ENCODE measurements at places on chromosomes 7 and 10. TPM values are rescaled to one million over a fixed set of nuclear protein-coding genes. Genes with fewer than 3 reads are reported as not detected.

Gene AGR2
- total RNA-seq = not detected

DNA sequence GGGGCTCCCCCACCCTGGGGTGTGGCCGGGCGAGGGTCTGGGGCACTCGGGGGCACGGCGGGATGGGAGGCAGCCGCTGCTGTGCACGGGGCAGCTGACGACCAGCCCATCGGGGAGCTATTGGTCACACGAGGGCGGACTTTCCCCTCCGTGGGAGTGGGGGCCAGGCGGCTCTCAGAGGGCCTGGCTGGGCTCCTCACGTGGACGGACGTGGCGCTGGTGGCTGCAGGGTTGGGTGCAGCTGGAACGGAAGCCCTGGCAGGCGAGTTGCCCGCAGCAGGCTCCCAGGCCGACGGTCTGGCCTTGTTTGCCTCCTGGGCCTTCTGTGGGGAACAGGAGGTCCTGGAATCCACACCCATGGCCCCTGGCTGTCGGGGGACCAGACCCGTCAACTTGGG is 14.3 kb downstream of the MICALL2 start:
- DNase-seq = no peak
- no peak overlapping the region for H3K4me3 ChIP-seq
- H3K27ac ChIP-seq = no peak overlapping the region
- no peaks in the 10 kb centered on the region for H3K27me3 ChIP-seq

Gene STEAP1B
- 1.2 TPM for total RNA-seq

GRCh38 chr10:66951896-66952295 is 26.1 kb downstream of the LRRTM3 start:
- H3K4me3 ChIP-seq = no peak overlapping the region
- no peaks in the 10 kb centered on the region for H3K27me3 ChIP-seq
- DNase-seq = no peak
- H3K36me3 ChIP-seq = no peaks in the 10 kb centered on the region
- H3K27ac ChIP-seq = no peak overlapping the region

Gene TBRG4
- 123 TPM for total RNA-seq

DNA sequence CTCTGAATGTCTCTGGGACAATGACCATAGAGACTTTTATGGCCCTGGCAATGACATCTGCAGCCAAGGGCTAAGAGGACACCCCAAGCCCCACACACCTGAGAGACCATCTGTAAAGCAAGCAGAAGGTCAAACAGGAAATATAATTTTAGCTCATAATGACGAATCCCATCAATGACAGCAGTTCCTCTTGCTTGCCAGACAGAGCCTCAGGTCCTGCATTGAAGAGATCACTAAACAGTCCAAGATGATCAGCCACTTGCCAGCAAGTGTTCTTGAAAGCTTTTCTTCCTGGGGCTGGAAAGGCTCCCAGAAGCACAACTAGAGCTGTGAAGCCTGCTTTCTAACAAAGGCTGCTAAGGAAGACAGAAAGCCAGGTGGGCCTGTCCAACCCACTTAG is 993.7 kb upstream of the AUTS2 start:
- peaks cover 6% of the 10 kb centered on the region for H3K36me3 ChIP-seq
- H3K4me1 ChIP-seq = no peaks in the 10 kb centered on the region
- no peak overlapping the region for H3K27ac ChIP-seq

DNA sequence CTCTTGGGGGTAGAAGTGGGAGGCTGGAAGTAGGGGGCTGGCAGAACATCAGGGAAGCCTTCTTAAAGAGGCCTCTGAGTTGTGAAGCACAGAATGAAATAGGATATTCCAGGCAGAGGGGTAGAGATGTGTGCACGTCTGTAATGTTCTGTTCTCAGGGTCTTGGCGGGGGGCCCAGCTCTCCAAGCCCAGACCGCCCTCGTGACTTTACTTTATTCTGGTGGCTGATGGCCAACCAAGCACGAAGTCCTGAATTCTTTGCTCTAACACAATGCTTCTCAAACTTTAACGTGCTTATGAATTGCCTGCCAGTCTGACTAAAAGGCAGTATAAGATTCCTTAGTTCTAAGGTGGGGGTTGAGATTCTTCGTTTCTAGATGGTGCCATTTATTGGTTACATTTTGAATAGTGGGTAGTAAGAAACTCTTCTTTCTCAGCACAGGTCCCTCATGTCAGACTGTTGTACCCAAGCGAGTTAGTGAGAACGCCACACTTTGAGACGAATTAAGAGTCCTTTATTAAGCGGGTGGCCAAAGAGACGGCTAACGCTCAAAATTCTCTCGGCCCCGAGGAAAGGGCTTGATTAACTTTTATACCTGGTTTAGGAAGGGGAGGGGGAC is 8.2 kb downstream of the PRXL2A start:
- H3K27ac ChIP-seq = no peak overlapping the region
- DNase-seq = no peak
- H3K36me3 ChIP-seq = no peaks in the 10 kb centered on the region
- no peaks in the 10 kb centered on the region for H3K27me3 ChIP-seq

DNA sequence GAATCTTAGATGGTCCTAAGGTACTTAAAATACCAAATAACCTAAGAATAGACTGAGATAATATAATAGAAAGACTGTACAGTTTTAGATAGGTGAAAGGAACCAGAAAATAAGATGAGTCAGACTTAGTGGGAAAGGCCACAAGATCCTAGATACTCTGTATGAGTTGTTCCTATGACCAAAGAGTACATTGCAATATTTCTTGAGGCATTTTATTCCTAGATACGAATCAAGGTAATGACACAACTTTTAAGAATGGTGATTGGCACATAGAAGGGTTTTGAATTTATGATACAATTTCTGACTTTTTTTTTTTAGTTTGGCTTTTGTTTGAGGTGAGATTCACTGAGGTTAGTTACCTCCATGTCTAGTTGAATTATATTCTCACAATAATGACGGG is 30.2 kb downstream of the MGAM start:
- no peak overlapping the region for H3K27ac ChIP-seq
- H3K27me3 ChIP-seq = no peaks in the 10 kb centered on the region
- no peak for DNase-seq
- H3K36me3 ChIP-seq = no peaks in the 10 kb centered on the region

Gene SSC4D
- total RNA-seq = 0.47 TPM

Gene OR2A42
- not detected for total RNA-seq

- H3K27me3 ChIP-seq = no peaks in the 10 kb centered on the region
- DNase-seq = no peak
- no peak overlapping the region for H3K27ac ChIP-seq
- H3K36me3 ChIP-seq = no peaks in the 10 kb centered on the region
These were observed 181.8 kb upstream of the CACNA2D1 start for GRCh38 chr7:82625377-82625776.

- DNase-seq = no peak
- no peak overlapping the region for H3K4me3 ChIP-seq
- no peak overlapping the region for H3K27ac ChIP-seq
These were observed 93.9 kb downstream of the PDGFA start for GRCh38 chr7:425794-426188.

DNA sequence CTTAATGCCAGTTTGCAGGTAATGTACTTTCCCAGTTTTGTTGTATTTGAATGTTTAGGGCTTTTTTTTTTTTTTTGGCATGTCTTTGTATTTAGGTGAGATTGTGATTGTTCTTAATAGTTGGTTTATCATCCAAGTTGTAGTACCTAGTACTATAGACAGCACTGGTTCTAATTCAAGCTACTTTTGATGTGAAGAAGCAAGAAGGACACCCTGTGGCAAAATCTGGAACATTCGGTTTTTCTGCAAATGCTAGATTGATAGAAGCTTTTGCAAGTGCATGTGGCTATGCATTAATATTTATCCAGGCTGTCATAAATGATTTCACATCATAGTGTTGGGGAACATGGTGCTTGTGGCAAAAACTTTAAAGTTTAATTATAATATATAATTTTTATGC is 248.9 kb downstream of the FOXP2 start:
- no peak overlapping the region for H3K4me3 ChIP-seq
- no peaks in the 10 kb centered on the region for H3K27me3 ChIP-seq
- no peaks in the 10 kb centered on the region for H3K36me3 ChIP-seq
- H3K4me1 ChIP-seq = no peaks in the 10 kb centered on the region

DNA sequence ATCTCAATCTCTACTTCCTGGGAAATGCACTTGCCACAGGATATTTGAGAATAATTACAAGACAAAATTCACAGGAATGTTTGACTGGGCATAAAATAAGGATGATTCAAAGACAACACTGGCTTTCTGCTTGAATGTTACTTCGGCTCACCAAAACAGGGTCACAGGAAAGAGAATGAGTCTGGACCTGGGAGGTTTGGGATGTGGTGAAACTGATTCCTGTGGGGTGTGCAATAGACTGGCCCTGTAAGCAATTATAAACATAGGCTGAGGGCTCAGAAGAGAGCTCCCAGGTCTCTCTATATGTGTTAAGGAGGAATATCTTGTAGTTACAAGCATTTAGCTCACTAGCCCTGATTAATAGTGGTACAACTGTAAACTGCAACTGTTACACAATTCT is 613.9 kb upstream of the CELF2 start:
- no peak overlapping the region for H3K27ac ChIP-seq
- H3K4me1 ChIP-seq = no peaks in the 10 kb centered on the region
- DNase-seq = no peak
- no peaks in the 10 kb centered on the region for H3K36me3 ChIP-seq
- no peaks in the 10 kb centered on the region for H3K27me3 ChIP-seq

DNA sequence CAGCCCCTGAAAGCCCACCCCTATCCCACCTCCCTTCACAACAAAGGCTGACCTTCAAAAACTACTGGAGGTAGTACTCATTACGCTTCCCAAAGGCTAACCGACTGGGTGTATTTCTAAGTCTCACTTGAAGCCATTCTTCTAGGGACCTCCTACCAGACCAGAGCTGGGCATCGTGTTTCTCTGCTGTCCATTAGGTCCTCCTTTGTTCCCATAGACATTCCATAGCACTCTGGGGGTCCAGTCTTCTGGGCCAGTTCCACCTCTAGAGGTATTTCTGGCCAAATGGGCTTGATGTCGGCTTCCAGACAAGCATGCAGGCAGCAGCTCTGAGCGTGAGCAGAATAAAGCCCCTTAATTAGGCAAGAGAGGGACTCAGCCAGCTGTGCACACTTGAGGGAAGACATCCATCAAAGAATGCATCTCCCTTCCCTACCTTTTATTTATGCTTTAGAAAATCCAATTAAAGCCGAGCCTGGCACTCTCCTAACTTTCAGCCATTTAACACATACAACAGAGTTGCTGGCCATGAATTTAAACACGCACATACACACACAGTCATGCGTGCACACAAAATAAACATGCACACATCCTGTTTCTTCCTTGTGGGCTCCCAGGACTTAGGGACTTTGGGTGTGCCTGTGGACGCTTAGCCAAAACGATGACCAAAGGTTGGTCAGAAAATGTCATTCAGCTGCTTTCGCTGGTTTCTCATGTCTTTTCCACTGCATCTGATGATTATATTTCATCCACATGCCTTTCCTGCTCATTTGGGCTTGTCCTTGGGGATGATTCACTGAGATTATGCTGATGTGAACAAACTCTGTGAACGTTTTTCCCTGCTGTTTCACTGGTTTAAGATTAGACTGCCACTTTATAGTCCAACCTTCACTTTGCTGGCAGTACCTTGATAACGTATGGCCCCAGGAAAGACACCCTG is 362.0 kb upstream of the NFE2L3 start:
- no peak for DNase-seq
- H3K27me3 ChIP-seq = peaks cover 37% of the 10 kb centered on the region
- H3K4me1 ChIP-seq = no peaks in the 10 kb centered on the region
- no peak overlapping the region for H3K27ac ChIP-seq
- H3K36me3 ChIP-seq = no peaks in the 10 kb centered on the region

GRCh38 chr7:137316648-137317353 is 26.7 kb downstream of the PTN start:
- H3K4me3 ChIP-seq = no peak overlapping the region
- H3K36me3 ChIP-seq = no peaks in the 10 kb centered on the region
- no peaks in the 10 kb centered on the region for H3K27me3 ChIP-seq
- H3K4me1 ChIP-seq = no peaks in the 10 kb centered on the region
- DNase-seq = no peak

GRCh38 chr10:102534333-102534732 is 30.6 kb downstream of the SUFU start:
- H3K27ac ChIP-seq = no peak overlapping the region
- H3K36me3 ChIP-seq = no peaks in the 10 kb centered on the region
- H3K4me3 ChIP-seq = no peak overlapping the region

- no peak overlapping the region for H3K4me3 ChIP-seq
- no peak for DNase-seq
- H3K27me3 ChIP-seq = no peaks in the 10 kb centered on the region
These were observed 795.6 kb downstream of the REEP3 start for GRCh38 chr10:64316833-64317232.

DNA sequence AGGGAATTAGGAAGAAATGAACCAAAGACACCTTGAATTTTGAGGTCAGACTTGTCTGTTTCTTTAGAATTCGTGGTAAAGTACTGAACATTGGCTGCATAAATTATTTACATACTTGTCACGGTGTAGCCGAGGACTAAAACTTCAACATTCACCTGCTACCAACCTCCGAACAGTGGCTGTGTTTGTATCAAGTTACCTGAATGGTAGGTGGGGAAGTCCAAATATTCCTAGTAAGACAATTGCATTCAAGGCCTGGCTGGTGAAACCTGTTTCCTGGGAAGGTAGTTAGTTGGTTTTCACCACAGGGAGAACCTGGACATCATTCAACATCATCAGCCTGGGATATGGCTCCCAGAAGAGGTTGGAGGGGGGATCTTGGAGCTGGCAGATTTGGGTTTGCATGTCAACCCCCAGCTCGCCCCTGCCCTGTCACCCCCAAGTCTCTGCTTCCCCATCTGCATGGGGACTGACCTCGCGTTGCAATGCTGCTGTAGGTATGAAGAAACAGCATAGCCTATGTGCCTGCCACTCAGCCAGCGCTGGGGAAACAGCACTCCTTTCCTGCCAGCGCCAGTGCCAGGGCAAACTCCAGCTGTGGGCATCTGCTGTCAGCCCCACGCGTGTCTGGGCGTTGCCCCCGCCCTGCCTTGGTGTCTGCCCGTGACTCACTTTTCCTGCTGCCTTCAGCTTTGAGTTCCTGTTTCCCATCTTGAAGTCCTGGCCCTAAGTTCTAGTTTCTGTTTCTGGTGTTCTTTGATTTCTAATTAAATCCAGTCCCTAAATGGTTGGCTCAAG is 12.7 kb upstream of the LARP4B start:
- H3K4me3 ChIP-seq = no peak overlapping the region
- peaks cover 4% of the 10 kb centered on the region for H3K4me1 ChIP-seq
- H3K27me3 ChIP-seq = no peaks in the 10 kb centered on the region
- no peaks in the 10 kb centered on the region for H3K36me3 ChIP-seq
- no peak for DNase-seq
